ENCODE measurements at places on chromosomes 11 and 22. TPM values are rescaled to one million over a fixed set of nuclear protein-coding genes. Genes with fewer than 3 reads are reported as not detected.

The UBQLN3 gene
- total RNA-seq: 0.09 TPM

The P2RX6 gene
- total RNA-seq: 0.59 TPM

The TMPRSS6 gene
- total RNA-seq: 12.6 TPM

The CUL5 gene
- 14.5 TPM for total RNA-seq

The CDC45 gene
- total RNA-seq: 15.5 TPM

The SCGB1A1 gene
- total RNA-seq: not detected

The MS4A6E gene
- total RNA-seq: 0.75 TPM

The KCNK7 gene
- 0.14 TPM for total RNA-seq

The F2 gene
- 1,505 TPM for total RNA-seq

The ACTN3 gene
- total RNA-seq: not detected

The RIMBP3B gene
- total RNA-seq: under 0.01 TPM

DNA sequence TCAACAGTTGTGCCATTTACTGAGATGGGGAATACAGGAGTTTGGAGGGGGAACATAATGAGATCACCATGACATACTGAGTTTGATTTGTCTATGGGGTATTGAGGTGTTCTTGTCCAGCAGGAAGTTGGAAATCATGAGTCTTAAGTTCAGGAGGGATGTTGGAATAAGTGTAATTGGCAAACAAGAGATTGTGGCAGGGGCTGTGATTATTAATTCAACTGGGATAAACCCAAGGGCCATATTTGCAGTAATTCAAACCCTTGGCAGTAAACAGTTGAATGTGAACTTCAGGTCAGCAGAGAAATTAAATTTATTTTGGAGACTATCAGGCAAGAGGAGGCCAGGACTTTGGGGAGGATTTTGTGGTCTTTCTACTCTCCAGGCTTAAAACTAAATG is 33.4 kb downstream of the ADM start:
- H3K4me1 ChIP-seq: no peaks in the 10 kb centered on the region
- H3K27ac ChIP-seq: no peak overlapping the region
- DNase-seq: no peak
- H3K36me3 ChIP-seq: no peaks in the 10 kb centered on the region
- no peak overlapping the region for H3K4me3 ChIP-seq

DNA sequence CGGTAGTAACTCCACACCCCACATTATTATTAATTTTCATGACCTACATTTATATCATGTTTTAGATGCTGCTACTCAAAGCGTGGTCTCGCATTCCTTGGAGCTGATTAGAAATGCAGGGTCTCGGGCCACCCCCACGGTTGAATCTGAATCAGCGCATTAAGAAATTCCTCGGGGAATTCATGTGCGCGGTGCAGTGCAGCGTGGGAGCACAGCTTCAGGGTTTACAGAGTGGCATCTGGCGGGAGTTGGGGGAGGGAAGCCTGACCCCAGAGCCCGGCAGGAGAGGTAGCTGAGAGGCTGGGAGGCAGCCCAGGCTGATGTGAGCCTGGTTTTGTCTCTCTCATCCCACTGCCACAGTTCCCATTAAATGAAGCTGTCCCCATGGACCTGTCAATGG is 48.1 kb upstream of the DAGLA start:
- no peak overlapping the region for H3K27ac ChIP-seq
- H3K4me3 ChIP-seq: no peak overlapping the region
- no peak for DNase-seq
- no peaks in the 10 kb centered on the region for H3K4me1 ChIP-seq
- H3K36me3 ChIP-seq: no peaks in the 10 kb centered on the region
- no peaks in the 10 kb centered on the region for H3K27me3 ChIP-seq

DNA sequence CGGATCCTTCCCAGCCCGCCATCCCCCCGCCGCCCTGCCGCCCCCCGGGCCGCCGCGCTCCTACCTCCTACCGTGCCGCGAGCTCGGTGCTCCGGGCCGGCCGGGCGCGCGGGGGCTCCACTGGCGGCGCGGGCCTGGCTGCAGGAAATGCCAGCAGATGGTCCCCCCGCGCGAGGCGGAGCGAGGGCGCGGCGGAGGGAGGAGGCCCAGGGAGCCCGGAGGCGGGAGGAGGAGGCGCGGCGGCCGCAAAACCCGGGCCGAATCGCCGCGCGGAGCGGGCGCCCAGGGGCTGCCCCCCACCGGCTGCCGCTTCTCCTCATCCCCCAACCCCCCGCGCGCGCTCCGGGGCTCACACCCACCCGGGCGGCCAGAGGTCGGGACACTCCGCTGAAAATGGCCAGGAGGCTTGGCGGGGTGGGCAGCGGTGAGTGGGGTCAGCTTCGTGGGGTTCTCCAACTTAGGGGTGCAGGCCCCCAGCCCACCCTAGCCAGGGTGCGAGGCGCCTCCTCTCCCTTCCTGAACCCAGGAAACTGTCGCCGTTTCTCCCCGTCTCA is at the start of gene OSBPL5:
Gene OSBPL5, minus strand, starts transcription at position 159 of the 554 bp plus-strand sequence. CDS start 36,162 bp downstream, outside the sequence.
- H3K36me3 ChIP-seq: no peaks in the 10 kb centered on the region
- H3K4me1 ChIP-seq: no peaks in the 10 kb centered on the region

DNA sequence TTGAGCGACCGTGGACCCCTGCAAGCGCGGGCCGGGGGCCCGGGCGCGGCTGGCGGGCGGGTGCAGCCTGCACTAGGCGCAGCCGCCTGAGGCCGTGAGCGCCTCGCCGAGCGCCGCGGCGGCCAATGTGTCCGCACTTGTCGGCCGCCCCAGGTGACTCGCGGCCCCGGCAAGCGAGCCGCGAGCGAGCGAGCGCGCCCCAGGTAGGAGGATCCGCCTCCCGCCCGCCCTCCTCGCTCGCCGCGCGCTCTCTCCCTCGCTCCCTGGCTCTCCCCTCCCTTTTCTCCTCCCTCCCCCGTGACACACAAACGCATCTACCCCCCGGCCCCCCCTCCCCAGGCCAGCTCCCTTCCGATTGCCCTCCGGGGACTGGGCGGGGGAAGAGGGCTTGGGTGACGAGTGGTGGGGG is at the start of gene WNT7B:
Gene WNT7B, minus strand, starts transcription at position 160 of the 409 bp plus-strand sequence. CDS start 408 bp downstream, outside the sequence.
- H3K27me3 ChIP-seq: peaks cover 14% of the 10 kb centered on the region
- H3K27ac ChIP-seq: no peak within 1 kb of the TSS
- peak within 1 kb of the TSS; percentile 37 for H3K4me3 ChIP-seq
- no peaks in the 10 kb centered on the region for H3K36me3 ChIP-seq
- H3K4me1 ChIP-seq: peaks cover 15% of the 10 kb centered on the region

DNA sequence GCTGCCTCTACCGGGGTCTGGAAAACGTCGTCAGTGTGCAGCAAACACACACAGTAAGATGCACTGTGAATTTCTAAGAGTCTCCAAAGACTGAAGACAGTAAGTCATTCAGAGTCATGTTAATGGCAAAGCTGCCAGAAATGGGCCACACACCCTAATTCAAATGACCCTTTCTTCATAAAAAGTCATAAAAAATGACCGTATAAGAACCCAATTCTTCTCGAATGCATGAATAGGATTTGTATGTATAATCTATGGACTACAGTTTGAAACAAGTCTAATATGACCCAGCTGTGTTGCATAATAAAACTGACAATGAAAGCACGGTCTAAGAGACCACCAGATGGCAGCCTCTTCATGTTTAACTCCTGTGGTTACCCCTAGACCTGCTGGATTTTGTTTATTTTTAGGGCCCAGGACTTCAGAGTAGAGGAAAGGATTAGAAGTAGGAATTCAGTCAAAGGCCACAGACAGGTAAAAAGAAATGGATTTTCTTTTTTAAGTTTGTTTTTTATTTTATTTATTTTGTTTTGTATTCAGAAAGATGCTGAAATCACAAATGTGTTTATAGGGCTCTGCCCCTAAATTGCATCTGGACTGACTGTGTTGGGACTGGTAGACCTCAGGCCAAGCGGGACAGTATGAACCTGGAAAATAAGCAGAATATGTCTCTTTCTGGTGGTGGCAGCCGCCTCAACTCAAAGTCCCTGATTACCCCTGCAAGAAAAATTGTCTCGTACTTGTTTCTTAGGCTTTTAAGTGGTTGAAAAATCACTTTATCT is 32.1 kb upstream of the SLC5A12 start:
- no peaks in the 10 kb centered on the region for H3K36me3 ChIP-seq
- H3K27me3 ChIP-seq: no peaks in the 10 kb centered on the region
- no peak overlapping the region for H3K27ac ChIP-seq
- peak; percentile 35 for DNase-seq
- no peaks in the 10 kb centered on the region for H3K4me1 ChIP-seq

DNA sequence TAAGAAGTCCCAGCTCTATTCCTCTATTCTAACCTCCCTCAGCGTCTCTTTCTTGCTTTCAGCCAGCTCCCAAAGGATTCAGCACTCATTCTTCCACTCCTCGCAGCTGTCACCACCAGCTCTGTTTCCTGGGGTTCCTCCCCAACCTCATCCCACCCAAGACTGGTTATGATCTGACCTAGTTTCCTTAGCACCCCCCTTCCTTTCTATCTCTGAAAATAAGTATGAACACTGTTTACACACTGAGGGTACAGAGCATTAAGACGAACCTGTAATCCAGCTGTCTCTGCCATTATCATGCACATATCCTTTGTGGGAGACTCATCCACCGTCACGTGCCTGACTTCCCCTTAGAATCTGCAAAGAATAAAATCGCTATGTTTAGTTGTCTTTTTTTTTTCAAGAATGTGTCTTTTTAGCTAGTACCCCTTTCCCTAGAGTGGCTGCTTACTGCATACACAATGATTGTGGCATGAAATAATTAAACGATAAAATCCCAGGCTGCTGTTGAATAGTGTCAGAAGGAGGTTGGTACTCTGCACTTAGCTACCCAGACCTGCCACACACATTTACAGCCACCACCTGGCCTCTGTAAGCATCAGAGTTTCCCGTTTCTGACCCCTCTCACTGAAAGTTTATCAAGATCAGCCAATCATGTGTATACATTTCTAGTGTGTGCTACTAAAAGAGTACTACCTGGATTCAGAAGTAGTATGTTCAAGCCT is 26.9 kb upstream of the CSTF3 start:
- no peak overlapping the region for H3K27ac ChIP-seq
- no peaks in the 10 kb centered on the region for H3K36me3 ChIP-seq
- H3K4me1 ChIP-seq: no peaks in the 10 kb centered on the region
- DNase-seq: no peak

- H3K27ac ChIP-seq: no peak overlapping the region
- no peak for DNase-seq
- no peak overlapping the region for H3K4me3 ChIP-seq
- H3K36me3 ChIP-seq: no peaks in the 10 kb centered on the region
- H3K4me1 ChIP-seq: no peaks in the 10 kb centered on the region
These were observed 880.8 kb downstream of the FAM181B start for GRCh38 chr11:81852896-81853295.

DNA sequence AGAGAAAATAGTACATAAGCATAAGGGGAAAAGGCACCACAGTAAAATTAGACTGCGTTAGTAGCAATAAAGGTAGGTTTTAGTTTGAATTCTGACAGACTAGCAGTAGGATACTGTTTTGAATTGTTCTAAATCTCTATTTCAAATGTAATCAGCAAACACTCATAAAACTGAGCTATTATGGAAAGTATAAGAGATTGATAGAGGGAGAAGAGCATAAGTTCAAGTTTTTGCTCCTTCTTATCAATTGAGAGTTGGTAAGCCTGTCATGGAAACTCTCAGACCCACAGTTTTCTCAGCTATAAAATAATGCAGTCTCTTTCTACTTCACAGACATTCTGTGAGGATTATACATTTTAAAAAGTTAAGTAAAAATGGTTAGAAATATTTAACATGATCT is 840.2 kb upstream of the CNTN5 start:
- H3K36me3 ChIP-seq: no peaks in the 10 kb centered on the region
- H3K4me1 ChIP-seq: no peaks in the 10 kb centered on the region
- H3K4me3 ChIP-seq: no peak overlapping the region

DNA sequence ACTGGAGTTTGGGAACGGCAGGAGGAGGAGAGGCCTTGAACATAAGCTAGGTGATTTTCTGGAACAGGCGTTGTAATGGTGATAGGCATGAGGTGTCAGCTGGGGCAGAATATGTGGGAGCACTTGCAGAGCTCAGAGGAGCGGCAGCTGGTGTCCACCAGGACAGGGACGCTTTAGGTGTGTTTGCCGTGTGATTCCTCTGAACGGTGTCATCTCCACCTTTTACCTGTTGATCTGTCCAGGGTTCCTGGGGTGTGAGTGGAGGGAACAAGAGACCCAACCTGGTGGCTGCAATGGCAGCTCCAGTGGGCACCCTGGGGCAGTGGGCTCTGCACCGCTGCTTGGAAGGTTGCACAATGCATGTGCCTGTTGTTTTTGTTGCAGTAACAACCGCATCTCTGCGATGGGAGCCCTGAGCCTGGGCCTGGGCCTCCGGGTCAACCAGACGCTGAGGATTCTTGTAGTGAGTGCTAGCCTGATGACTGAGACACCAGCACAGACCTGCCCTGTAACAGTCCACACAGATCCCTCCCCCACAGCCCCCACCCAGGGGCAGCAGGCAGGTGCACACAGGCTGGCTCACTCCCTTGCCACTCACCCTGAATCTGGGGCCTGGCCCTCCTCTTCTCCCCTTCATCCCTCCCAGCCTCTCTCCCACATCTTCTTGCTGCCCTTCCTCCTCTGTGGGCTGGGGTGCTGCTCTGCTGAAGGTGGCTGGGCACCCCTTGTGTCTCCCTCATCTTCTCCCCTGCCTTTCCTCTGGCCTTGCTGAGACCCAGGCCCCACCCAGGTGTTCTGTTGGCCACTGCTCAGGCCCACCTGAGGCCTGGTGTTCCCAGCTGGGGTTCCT is 9.2 kb downstream of the LRRC74B start:
- DNase-seq: no peak
- no peak overlapping the region for H3K4me3 ChIP-seq
- H3K36me3 ChIP-seq: no peaks in the 10 kb centered on the region
- H3K27ac ChIP-seq: no peak overlapping the region
- no peaks in the 10 kb centered on the region for H3K27me3 ChIP-seq

DNA sequence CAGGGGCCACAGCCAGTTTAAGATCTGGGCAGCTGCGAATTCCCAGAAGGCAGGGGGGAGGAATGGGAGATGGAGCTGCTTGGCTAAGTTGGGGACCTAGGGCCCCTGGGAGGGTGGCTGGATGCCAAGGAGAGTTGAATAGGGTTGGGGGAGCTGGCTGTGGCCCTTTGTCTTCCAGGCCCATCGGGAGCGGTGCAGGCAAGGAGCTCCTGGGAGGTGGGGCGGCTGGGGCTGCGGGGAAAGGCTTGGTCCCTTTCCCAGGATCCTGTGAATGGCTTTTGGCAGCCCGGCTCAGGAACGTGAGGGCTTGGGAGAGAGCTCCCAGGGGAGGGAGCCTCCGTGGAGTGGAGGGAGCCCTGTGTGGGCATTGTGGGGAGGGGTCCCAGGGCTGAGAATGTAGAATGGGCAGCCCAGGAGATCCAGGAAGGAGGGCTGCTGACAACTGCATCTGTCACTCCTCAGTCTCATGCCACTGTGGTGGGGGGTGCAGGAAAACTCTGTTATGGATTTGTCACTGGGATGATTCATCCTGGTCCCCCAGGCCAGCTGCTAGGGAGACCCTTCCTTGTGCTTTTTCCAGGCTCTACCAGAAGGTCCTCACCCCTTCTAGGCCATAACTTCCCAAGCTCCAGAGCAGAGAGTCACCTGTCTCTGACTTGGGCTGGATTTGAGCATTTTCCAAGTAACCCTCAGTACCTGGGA is 6.0 kb downstream of the FREY1 start:
- H3K4me3 ChIP-seq: no peak overlapping the region
- no peak overlapping the region for H3K27ac ChIP-seq
- H3K4me1 ChIP-seq: peaks cover 7% of the 10 kb centered on the region
- no peak for DNase-seq
- H3K36me3 ChIP-seq: no peaks in the 10 kb centered on the region
- no peaks in the 10 kb centered on the region for H3K27me3 ChIP-seq

GRCh38 chr11:22049276-22049675 is 143.6 kb upstream of the ANO5 start:
- H3K4me1 ChIP-seq: no peaks in the 10 kb centered on the region
- DNase-seq: no peak
- no peaks in the 10 kb centered on the region for H3K27me3 ChIP-seq
- H3K4me3 ChIP-seq: no peak overlapping the region

GRCh38 chr11:5420993-5421392 is 918 bp upstream of the OR51Q1 start:
- DNase-seq: no peak
- no peaks in the 10 kb centered on the region for H3K4me1 ChIP-seq
- no peak overlapping the region for H3K27ac ChIP-seq

Measured in liver (tissue), 10 donors.